ENCODE measurements at places on chromosomes 5 and 9. TPM values are rescaled to one million over a fixed set of nuclear protein-coding genes. Genes with fewer than 3 reads are reported as not detected.

The ECM2 gene
- 1.6 TPM for total RNA-seq

DNA sequence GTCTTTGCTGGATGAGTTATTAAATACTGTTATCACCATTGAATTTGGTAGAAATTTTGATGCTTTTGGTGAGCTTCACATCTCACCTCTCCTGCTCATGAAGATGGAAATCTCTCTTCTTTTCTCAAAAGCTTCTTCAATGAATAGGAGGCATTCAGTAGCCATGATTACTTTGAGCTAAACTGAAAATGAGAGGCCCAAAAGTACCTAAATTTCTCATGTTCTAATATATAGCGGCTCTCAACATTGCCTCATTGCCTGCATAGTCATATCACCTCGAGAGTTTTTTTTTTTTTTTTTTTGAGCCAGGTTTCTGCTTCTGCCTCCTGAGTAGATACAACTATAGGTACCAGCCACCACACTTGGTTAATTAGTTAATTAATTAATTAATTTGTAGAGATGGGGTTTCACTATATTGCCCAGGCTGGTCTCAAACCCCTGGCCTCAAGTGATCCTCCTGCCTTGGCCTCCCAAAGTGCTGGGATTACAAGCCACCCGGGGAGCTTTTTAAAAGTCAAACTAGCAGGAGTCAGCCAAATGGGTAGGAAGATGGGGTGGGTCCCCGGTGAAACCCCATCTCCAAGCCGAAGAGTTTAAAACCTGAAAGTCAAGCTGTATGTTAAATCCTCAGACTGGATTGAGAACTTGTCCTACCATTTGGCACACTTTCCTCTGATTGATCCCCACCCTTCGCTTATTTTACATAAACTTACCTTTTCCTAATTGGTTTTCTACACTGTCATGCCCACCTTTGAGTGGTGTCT is 169.0 kb downstream of the DOCK2 start:
- H3K27me3 ChIP-seq: no peaks in the 10 kb centered on the region
- H3K4me1 ChIP-seq: no peaks in the 10 kb centered on the region
- no peak overlapping the region for H3K4me3 ChIP-seq
- DNase-seq: no peak

- H3K4me1 ChIP-seq: peaks cover 2% of the 10 kb centered on the region
- no peak for DNase-seq
- H3K27me3 ChIP-seq: no peaks in the 10 kb centered on the region
- H3K36me3 ChIP-seq: peaks cover 5% of the 10 kb centered on the region
- H3K27ac ChIP-seq: no peak overlapping the region
- no peak overlapping the region for H3K4me3 ChIP-seq
These were observed 13.4 kb upstream of the SLC25A51 start for GRCh38 chr9:37917313-37917731.

The SH3GL2 gene
- total RNA-seq: 1.8 TPM

The FAT2 gene
- total RNA-seq: 0.06 TPM

GRCh38 chr9:3054017-3054586 is 210.2 kb upstream of the PUM3 start:
- no peaks in the 10 kb centered on the region for H3K4me1 ChIP-seq
- H3K27me3 ChIP-seq: no peaks in the 10 kb centered on the region
- H3K4me3 ChIP-seq: no peak overlapping the region

GRCh38 chr5:172659909-172660628 is 19.0 kb downstream of the NEURL1B start:
- no peak overlapping the region for H3K4me3 ChIP-seq
- DNase-seq: peak; percentile 85
- H3K36me3 ChIP-seq: no peaks in the 10 kb centered on the region
- peaks cover 13% of the 10 kb centered on the region for H3K4me1 ChIP-seq

DNA sequence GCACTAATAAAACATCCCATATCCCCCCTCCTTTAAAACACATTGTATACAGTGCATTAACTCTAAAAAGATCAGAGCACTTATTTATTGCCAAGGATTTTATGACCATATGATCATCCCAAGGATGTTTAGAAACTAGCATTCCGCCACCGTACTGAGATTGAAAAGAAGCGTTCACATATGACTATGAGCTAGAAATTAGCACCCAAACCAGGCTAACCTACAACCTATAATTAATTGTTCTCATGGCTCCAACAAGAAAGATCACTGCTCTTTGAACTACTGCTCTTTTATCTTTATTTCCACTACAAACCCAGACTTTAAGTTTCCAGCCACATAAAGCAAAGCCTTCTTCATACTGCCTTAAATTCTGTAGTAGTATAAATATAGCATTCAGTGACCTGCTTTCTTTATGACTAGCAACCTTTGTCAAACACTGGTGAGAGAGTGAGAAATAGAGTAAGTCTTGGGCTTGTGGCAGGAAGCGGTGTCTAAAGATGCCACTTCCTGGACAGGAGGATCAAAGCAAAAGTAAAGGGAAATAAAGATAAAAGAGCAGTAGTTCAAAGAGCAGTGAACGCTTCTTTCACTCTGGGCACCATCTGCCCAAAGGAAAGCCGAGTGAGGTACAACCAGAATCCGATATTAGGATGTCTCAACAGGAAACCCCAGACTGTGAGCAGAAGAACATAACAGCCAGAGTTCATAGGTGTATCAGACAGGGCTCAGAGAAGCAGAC is 151.1 kb upstream of the ERCC6L2 start:
- no peaks in the 10 kb centered on the region for H3K27me3 ChIP-seq
- no peak overlapping the region for H3K27ac ChIP-seq
- H3K36me3 ChIP-seq: no peaks in the 10 kb centered on the region
- no peaks in the 10 kb centered on the region for H3K4me1 ChIP-seq
- no peak overlapping the region for H3K4me3 ChIP-seq

DNA sequence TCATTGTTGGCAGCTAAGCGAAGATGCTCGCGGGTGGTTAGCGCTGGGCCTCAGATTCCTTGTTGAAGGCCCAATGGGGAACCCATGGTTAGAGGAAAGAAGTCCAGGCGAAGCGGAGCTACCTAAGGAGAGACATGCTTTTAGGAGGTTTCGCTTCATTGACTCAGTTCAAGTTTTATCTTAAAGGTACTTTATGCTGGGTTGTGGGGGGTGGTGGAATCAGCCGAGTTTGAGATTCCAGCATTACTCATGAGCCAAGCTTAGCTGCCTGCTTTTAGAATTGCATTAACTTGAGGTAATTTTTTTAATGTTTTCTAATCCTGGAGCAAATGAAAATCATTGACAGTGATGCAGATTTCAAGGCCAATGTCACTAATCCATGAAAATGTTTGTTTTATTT is 16.1 kb downstream of the MEGF10 start:
- DNase-seq: no peak
- no peak overlapping the region for H3K4me3 ChIP-seq
- no peaks in the 10 kb centered on the region for H3K27me3 ChIP-seq
- no peaks in the 10 kb centered on the region for H3K4me1 ChIP-seq

GRCh38 chr5:111927191-111927590 is 170.2 kb upstream of the NREP start:
- H3K27me3 ChIP-seq: no peaks in the 10 kb centered on the region
- no peaks in the 10 kb centered on the region for H3K4me1 ChIP-seq
- H3K36me3 ChIP-seq: no peaks in the 10 kb centered on the region
- no peak overlapping the region for H3K4me3 ChIP-seq
- no peak for DNase-seq

DNA sequence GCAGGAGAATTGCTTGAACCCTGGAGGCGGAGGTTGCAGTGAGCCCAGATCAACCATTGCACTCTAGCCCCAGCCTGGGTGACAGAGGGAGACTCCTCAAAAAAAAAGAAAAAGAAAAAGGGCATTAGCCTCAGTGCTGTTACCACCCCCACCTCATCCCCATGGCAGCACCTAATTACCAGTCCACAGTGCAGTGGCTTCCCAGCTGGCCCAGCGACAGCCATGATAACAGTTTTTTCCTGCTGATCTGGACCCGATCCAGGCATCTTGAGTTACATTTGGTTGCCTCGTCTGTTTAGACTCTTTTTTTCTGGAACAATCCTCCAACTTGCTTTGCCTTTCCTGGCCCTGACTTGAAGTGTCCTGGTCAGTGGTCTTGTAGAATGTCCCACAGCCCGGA is 24.4 kb downstream of the NCS1 start:
- H3K27ac ChIP-seq: no peak overlapping the region
- no peaks in the 10 kb centered on the region for H3K27me3 ChIP-seq
- H3K4me3 ChIP-seq: no peak overlapping the region
- H3K36me3 ChIP-seq: no peaks in the 10 kb centered on the region

The MED27 gene
- 6.2 TPM for total RNA-seq

DNA sequence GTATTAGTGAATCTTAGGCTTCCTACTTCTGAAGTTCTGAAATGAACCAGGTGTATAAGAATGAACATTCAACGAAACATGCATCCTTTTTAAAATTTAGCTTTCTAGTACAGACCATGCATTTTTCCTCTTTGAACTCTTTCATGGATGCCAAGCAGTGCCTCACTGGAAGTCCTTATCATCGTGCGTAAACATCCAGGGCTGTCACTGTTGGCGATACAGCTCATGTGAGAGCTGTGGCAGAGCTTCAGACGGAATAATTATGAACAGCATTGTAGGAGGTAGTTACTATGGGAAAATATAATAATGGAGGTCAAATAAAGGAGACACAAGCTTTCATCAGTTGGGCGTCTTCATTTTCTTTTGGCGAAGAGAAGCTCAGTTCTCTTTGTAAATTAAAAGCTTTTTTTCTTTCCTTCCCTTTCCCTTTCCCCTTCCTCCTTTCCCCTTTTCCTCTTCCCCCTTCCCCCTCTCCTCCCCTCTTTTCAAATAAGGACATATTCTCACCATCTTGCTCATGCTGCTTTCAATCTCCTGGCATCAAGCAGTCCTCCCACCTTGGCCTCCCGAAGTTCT is 167.3 kb downstream of the KDM4C start:
- no peak overlapping the region for H3K27ac ChIP-seq
- H3K36me3 ChIP-seq: no peaks in the 10 kb centered on the region

- no peaks in the 10 kb centered on the region for H3K27me3 ChIP-seq
- H3K36me3 ChIP-seq: no peaks in the 10 kb centered on the region
- H3K4me3 ChIP-seq: no peak overlapping the region
- no peak for DNase-seq
- peaks cover 5% of the 10 kb centered on the region for H3K4me1 ChIP-seq
These were observed 5.3 kb downstream of the ERAP2 start for GRCh38 chr5:96881511-96882115.

GRCh38 chr5:30121043-30121442 is 1072.4 kb upstream of the CDH6 start:
- H3K4me1 ChIP-seq: no peaks in the 10 kb centered on the region
- no peak for DNase-seq
- no peaks in the 10 kb centered on the region for H3K27me3 ChIP-seq
- no peak overlapping the region for H3K27ac ChIP-seq
- no peaks in the 10 kb centered on the region for H3K36me3 ChIP-seq
- no peak overlapping the region for H3K4me3 ChIP-seq

DNA sequence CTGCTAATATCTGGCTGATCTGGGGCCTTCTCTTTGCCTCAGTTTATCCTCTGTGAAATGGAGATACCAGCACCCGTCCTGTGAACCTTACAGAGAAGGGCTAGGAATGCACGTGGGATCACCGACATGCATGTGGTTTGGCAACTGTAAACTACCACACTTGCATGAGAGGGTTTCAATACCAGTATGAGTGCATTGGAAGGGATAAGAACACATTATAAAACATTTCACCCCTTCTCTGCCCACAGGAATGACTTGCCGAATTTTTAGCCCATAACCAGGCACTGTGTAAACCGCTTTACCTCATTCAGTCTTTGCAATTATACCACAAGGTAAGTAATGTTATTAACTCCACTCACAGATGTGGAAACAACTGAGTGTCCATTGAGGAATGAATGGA is 8.9 kb upstream of the RAB14 start:
- no peak for DNase-seq
- H3K27me3 ChIP-seq: no peaks in the 10 kb centered on the region
- H3K36me3 ChIP-seq: no peaks in the 10 kb centered on the region
- H3K4me1 ChIP-seq: no peaks in the 10 kb centered on the region
- no peak overlapping the region for H3K27ac ChIP-seq
- H3K4me3 ChIP-seq: no peak overlapping the region

- H3K27me3 ChIP-seq: no peaks in the 10 kb centered on the region
- no peak overlapping the region for H3K4me3 ChIP-seq
- H3K4me1 ChIP-seq: no peaks in the 10 kb centered on the region
- no peak for DNase-seq
- no peaks in the 10 kb centered on the region for H3K36me3 ChIP-seq
- no peak overlapping the region for H3K27ac ChIP-seq
These were observed 44.1 kb upstream of the RNF38 start for GRCh38 chr9:36444203-36444602.

DNA sequence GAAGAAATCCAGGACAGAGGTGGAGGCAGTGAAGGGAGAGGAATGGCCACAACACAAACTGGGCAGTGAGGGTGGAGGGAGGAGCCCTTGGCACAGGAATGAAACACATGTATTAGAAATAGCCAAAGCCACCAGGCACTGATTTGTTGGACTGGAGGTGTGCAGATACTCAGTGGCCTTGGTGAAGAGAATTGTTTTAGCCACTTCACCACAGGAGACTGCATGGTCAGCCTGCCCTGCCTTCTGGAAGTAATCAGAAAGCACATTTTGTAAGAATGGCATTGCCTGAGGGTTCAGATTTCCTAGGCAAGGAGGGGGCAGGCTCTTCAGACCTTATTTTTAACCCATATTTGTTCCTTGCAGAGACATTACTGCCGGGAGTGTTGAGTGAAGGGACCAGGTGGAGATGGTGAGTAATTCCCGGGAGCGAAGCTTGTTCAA is 2.2 kb downstream of the SGCD start:
- no peaks in the 10 kb centered on the region for H3K27me3 ChIP-seq
- no peak for DNase-seq
- H3K4me1 ChIP-seq: no peaks in the 10 kb centered on the region
- no peak overlapping the region for H3K27ac ChIP-seq

GRCh38 chr9:93225417-93225816 is 41.5 kb downstream of the WNK2 start:
- no peak for DNase-seq
- no peaks in the 10 kb centered on the region for H3K36me3 ChIP-seq
- H3K27me3 ChIP-seq: no peaks in the 10 kb centered on the region
- no peak overlapping the region for H3K4me3 ChIP-seq
- peaks cover 49% of the 10 kb centered on the region for H3K4me1 ChIP-seq

The CCDC192 gene
- total RNA-seq: not detected

GRCh38 chr9:127351182-127352166 is 45.5 kb upstream of the SLC2A8 start:
- no peak for DNase-seq
- H3K27me3 ChIP-seq: no peaks in the 10 kb centered on the region
- no peaks in the 10 kb centered on the region for H3K36me3 ChIP-seq

The PCDHGA3 gene
- 1.7 TPM for total RNA-seq

GRCh38 chr9:135299239-135299590 is 180.4 kb upstream of the PPP1R26 start:
- no peaks in the 10 kb centered on the region for H3K36me3 ChIP-seq
- H3K27me3 ChIP-seq: no peaks in the 10 kb centered on the region
- no peak for DNase-seq
- no peak overlapping the region for H3K27ac ChIP-seq
- no peak overlapping the region for H3K4me3 ChIP-seq

The LHX6 gene
- 1.2 TPM for total RNA-seq

GRCh38 chr5:168612996-168613395 is 33.8 kb upstream of the PANK3 start:
- no peaks in the 10 kb centered on the region for H3K4me1 ChIP-seq
- no peak overlapping the region for H3K27ac ChIP-seq
- H3K4me3 ChIP-seq: no peak overlapping the region
- H3K36me3 ChIP-seq: no peaks in the 10 kb centered on the region
- H3K27me3 ChIP-seq: no peaks in the 10 kb centered on the region

- DNase-seq: no peak
- no peaks in the 10 kb centered on the region for H3K4me1 ChIP-seq
- H3K4me3 ChIP-seq: no peak overlapping the region
- no peaks in the 10 kb centered on the region for H3K36me3 ChIP-seq
These were observed 111.5 kb upstream of the ZNF618 start for GRCh38 chr9:113764572-113764971.

The GNA14 gene
- total RNA-seq: 1.6 TPM
